ENCODE measurements at places on chromosomes 2 and 18.
A peak's percentile ranks its signal among the peaks of the same experiment; 100 is the strongest.

- DNase-seq: no peak
These were observed 72.6 kb upstream of the SMAD7 start for GRCh38 chr18:49023271-49023937.

GRCh38 chr2:38653715-38654527, 12.0 kb upstream of the GALM start:
- no peak for DNase-seq

- DNase-seq: no peak
These were observed 23.9 kb downstream of the PTPRM start for GRCh38 chr18:7590826-7591560.

DNA sequence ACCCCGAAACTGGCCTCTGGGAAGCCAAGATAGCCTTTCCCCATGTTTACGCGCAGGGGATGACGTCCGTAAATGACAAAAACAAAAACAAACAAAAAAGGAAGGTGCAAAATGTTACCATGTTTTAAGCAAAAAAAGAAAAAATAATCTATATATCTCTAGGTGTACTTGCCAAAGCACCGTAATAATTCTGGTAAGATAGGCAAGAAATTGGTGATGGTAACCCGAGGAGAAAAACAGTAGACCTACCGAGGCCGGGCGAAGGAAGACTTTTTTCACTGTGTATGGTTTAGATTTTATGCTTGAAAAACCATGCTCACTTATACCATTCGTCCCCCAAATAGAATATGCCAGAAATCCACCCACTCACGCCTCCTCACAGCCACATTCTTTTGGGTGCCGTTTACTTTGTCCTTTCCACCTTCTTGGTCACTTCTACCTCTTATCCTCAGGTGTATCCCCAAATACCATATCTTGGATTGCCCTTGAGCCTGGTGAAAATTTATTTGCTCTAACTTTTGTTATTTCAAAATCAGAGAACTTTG, 8.0 kb downstream of the GATA6 start:
- no peak for DNase-seq

DNA sequence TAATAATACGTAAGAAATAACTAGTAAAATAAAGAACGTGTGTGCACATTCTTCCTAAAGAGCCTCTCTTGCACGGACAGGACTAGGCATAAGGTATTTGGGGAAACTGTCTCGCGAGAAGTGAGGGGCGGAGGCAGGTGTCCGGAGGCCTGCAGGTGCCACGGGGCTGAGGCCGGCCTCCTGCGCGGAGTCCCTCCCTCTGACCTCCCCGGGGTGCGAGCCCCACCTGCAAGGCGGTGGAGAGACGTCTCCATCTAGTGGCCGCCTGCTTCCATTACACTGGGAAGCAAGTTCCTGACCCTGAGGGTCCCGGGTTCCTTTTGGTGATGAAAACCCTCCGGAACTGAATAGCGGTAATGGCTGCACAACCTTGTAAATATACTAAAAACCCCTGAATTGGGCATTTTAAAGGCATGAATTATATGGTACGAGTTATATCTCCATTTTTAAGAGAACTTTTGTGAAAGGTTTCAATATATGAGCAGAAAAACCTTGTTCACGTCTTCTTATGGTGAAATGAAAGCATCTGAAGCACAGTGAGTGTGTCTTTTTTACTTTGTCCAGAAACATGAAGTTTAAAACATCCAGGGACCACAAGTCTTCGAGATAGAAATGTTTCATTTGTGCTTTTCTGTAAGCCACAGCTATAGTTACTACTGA, 35.5 kb upstream of the CTDP1 start:
- DNase-seq: no peak

- DNase-seq: no peak
These were observed 145.8 kb downstream of the BABAM2 start for GRCh38 chr2:28036307-28036706.

DNA sequence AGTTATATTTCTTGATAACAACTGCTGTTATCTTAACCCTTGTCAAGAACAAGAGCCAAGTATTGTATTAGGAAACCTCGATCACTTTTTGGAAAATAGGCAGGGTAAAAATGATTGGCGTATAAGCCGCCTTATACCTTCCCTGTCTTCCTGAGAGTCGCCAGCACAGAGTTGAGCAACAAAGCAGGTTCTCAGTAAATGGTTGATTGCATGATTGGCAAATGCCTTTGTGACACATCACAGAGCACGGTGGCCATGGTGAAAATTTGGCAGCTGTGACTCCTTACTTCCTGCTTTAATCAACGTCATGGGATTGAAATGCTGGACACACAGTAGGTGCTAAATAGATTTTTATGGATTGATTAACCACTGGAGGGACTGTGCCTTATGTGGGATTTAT, 3.9 kb upstream of the KLHL29 start:
- DNase-seq: no peak

GRCh38 chr2:84964406-84965191, 6.4 kb upstream of the KCMF1 start:
- DNase-seq: no peak

DNA sequence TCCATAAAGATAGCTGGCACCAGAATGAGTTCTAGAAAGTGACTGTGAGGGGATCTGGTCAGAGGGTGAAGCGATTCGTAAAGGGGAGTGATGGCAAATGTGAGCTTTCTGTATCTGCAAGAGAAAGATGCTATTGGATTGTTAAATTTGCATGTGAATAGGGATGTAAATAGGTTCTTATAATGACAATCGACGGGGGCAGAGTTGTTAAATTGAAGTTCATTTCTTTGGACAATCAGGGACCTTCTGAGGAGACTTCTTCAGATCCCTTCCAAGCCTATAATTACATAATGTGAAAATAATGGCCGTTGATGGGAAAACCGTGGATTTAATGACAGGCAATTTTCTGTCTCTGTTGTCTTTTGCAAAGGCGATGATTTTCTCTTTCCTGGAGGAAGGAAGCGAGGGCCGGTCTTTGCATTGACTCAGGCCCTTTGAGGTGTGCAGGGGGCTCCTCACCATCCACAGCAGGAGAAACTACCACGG, 52.2 kb upstream of the TMEM18 start:
- no peak for DNase-seq

- peak; percentile 15 for DNase-seq
These were observed 67.0 kb downstream of the EIF5B start for GRCh38 chr2:99404039-99404796.

DNA sequence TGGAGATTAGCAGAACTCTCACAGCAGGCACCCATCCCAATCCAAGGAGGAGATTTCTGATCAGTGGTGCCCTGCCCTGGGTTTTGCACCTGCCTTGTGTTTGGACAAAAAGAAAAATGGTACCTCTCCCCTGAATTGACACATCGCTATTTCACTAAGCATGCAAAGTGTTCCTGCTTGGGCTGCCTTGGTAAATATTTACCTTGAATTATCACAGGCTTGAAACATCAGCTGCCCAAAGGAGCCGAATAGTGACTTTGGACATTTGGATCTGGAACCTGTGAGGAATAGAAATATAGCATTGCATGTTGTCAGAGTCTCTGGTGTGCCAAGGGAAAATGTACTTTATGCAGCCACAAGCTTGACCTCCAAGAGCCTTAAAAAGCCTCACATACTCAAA, 926.4 kb upstream of the FANCL start:
- DNase-seq: no peak

GRCh38 chr2:237763812-237764211, 34.8 kb upstream of the RBM44 start:
- DNase-seq: no peak

DNA sequence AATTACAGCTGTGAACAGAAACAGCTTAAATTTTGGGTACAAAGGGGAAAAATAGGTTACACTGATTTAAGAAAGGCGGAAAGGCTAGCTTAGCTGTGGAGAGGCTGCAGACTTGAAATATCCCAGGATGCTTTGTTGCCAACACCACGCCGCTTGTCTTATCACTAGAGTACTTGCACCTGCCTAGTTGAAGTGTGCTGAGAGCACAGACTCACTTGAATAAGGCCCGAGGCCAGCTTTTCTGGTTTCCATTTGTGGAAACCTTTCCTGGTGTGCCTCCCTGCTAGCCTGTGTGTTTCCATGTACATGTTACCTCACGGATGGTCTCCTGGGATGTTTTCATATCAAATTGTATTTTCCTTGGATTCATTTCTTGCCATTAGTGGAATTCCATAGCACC, 3.2 kb downstream of the CABLES1 start:
- no peak for DNase-seq

DNA sequence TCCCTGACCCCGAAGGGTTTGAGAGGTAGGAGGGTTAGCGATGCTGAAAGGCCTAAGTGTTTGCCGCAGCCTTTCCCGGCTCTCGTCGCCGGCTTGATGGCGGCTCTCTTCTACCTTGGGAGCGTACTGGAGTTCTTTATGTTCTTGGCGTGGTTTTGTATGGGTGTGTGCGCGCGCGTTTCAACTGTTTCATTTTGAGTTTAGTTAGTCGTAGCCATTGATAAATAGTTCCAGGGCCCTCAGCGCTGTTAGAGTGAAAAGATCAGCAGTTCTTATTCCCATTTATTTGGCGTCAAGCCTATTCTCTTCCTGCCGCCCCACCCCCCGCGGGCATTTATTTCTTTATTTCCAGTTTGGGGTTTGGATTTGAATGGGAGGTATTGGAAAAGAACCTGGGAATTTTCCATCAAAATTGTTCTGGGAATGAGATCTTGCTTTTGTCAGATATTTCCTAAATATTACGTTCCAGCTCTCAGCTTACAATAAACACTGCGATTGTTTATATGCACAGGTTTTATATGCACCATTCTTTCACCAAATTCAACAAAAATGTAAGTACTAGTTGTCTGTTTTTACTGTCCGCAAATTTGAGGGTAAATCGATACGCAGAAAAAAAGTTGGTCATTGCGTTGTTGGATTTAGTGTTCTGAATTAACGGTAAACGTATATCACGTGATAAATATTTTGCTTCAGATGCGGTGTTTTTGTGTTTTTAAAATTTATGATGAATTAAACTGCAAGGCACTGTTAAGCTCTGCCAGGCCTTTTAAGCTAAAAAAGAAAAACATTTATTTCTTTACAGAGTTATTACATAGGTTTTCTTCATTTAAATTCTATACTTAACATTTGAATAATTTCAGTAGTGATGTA, 954 bp downstream of the CCNT2 start:
- no peak for DNase-seq

- no peak for DNase-seq
These were observed 1651.8 kb downstream of the DPP10 start for GRCh38 chr2:116094196-116094595.

GRCh38 chr2:34950797-34951196, 1351.7 kb upstream of the FAM98A start:
- DNase-seq: no peak

DNA sequence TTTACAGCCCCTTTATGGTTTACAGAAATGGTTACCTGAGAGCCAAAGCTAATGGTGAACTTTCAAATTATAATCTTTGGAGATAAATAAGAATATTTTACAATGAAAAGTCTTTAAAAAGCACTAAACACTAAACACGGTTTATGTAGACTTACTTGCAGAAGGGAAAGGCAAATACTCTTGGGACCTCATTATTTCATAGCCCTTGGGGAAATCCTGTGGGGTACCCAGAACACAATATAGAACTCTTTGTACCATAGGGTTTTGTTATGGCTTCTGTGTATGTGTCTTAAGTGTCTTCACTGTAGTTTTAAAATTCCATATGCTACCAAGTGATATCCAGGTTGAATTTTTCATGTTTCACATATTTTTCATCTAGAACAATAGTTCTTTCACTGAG, 90.6 kb downstream of the KCNH7 start:
- no peak for DNase-seq

DNA sequence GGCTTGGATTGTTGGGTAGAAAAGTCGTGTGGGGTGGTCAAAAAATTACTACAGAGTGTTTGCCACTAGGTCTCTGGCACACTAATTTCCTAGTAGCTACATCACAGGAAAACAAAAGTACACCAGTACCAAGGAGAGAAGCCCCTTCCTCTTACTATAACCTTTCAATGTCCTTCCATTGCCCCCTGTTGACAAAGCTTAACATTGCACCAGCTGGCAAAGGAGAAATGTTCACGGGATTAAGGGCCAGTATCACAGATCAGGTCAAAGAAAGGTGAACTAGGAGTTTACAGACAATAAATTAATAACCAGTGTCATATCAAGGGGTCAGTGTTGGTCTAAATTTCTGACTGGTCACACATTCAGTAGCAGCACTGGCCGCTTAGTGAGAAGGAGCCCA, 1139.6 kb upstream of the FAM98A start:
- no peak for DNase-seq

- no peak for DNase-seq
These were observed 593.1 kb downstream of the CBLN2 start for GRCh38 chr18:71951001-71951400.

DNA sequence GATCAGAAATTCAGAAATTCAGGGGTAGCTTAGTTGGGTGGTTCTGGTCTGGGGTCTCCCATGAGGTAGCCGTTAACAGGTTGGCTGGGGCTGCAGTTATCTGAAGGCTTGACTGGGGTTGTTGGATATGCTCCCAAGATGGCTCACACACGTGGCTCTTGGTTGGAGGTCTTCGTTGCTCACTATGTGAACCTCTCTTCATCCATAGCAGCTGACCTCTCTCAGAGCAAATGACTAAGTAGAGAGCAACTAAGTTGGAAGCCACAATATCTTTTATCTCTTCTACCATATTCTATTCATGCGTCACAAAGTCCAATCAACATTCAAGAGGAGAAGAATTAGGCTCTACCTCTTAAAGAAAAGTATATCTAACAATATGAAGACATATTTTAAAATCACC, 38.7 kb upstream of the SERTAD2 start:
- DNase-seq: no peak

DNA sequence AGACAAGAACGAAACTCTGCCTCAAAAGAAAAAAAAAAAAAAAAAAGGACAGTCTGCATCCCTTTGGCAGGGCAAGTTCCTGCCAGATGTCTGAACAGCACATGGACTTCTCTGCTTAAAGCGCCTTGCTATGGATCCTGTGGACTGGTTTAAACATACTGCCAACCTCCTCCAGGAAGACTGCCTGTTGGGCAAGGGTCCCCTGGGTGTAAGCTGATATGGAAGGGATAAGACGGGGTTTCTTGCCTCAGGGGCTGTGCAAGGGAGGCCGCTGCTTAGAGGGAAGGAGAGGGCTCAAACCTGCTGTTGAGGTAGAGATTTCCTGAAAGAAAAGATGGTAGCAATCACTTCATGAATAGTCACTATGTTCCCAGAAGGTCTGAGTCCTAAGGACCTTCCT, 22.2 kb downstream of the SKA1 start:
- no peak for DNase-seq

- DNase-seq: no peak
These were observed 34.4 kb downstream of the MAIP1 start for GRCh38 chr2:199989822-199990221.

GRCh38 chr2:75007819-75008218, 49.4 kb downstream of the POLE4 start:
- no peak for DNase-seq

GRCh38 chr2:28269019-28269784, 123.5 kb upstream of the FOSL2 start:
- no peak for DNase-seq

Data from GDM1 (cell line).